ENCODE measurements at places on chromosomes 16 and 17.

DNA sequence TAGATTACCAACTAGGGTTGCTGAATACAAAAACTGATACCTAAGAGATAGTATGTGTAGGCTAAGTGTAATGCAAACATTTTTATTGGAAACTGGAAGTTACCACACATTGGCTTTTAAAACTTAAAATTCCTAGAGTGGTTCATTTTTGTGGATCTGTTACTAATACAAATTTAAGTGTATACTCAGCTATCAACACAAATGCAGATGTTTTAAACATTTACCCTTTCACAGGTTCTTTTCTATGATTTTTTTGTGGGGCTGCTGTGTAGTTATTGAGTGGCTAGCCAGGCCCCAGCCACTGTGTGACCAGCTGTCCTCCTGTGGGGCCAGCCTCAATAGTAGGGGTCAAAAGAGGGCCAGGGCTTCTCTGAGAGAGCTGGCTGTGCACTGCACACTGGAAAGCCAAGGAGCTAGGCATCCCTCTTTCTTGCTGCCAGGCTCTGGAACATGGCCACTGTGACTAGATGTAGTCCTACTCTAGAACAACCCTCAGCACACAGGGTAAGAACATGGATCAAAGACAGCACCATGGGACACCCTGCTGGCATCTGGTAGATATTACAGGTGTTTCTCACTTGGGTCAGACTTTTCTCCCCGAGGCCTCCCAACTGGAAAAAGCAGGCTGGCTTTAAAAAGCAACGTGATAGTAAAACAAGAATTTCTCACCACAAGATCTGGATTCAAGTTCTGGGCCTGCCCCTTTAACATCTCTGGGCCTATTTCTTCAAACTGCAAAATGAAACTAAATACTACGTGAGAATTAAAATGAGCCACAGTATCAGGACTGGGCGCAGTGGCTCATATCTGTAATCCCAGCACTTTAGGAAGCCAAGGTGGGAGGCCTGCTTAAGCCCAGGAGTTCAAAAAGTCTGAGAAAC lies 7.3 kb upstream of the VEZF1 start:
- no peak for DNase-seq

- DNase-seq: no peak
Measured at GRCh38 chr17:32806646-32807045, 70.3 kb downstream of the MYO1D start.

- DNase-seq: no peak
Measured at GRCh38 chr16:68249371-68249770, 4.2 kb downstream of the PLA2G15 start.

- no peak for DNase-seq
Measured at GRCh38 chr16:24367186-24367710, 111.1 kb downstream of the CACNG3 start.

- no peak for DNase-seq
Measured at GRCh38 chr17:78433013-78433727, 54.7 kb downstream of the PGS1 start.

- no peak for DNase-seq
Measured at GRCh38 chr16:11104168-11105037, 151.6 kb downstream of the SOCS1 start.

DNA sequence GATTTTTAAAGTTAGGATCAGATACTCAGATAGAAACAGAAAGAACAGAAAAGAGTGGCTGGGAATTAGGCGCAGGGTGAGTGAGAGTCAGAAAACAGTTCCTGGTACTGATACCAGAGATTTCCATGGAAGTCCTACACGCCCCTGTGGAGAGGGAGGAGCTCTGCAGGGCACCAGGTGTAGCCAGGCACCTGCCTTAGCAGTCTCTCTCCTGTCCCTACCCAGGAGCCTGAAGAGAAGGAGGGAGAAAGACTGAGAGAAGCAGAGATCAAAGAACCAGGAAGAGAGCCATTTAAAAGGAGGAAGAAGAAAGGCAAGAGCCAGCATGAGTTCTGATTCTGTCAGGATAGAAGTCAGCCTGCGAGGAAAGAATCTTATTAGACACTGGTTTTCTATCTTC lies 65.0 kb downstream of the CBLN1 start:
- no peak for DNase-seq

GRCh38 chr16:82845116-82845515 lies 218.3 kb downstream of the CDH13 start:
- DNase-seq: no peak

GRCh38 chr17:37725021-37725595 lies 19.8 kb downstream of the HNF1B start:
- DNase-seq: no peak

DNA sequence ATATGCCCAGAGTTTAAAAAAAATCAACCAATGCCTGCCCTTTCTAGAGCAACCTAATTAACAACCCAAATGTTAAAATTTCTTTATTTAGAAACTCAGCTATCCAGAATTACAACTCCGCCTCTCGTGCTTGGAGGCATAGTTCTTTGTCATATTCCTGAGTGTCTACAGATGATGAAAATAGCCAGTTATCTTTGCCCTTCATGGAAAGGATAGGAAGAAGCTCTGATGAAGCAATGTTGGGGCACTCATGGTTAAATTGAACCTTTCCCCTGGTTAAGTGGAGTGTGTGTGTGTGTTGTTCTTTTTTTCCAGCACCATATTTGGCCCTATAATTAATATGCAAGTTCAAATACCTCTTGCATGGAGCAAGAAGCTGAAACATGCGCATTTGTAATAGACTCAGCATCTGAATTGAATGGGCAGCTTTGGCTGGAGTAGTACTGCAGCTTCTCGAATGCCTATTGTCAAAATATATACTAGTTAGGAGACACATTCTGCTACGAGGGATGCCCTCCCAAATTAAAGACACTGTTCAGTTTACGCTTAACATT lies 506.2 kb downstream of the WWOX start:
- DNase-seq: no peak

DNA sequence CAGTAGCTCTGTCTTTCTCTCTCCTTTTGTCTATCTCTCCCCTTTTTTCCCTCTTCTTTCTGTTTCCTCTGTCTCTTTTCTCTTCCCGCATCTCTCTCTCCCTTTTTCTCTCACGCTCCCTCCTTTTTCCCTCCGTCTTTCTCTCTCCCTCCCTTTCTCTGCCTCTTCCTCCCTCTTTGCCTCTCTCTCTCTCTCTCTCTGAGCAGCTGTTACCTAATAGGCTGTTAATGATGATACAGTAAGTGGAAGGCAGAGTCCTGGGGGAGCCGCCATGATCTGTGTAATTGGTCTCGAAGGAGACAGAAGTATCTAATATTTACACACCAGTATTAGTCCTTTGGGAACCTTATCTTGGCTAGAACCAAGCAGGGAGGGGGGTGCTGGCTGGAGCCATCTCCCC lies 136.1 kb upstream of the CIBAR2 start:
- DNase-seq: no peak

DNA sequence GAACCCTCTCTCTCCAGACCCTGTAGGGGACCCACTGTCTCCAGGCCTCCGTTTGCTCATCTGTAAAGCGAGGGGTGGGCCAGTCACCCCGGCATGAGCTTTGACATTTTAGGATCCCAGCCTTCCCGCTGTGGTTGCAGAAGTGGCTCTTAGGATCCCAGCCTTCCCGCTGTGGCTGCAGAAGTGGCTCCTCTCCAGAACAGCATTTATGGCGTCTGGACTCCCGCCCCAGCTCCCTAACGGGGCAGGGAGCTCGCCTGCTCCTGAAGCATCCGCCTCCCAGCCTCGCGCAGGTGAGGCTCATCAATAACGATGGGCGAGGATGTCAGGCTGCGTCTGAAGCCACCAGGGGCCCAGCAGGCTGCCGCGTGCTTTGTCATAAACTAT lies 222.3 kb upstream of the TNRC6C start:
- no peak for DNase-seq

GRCh38 chr17:6303664-6304063 lies 131.3 kb downstream of the AIPL1 start:
- DNase-seq: no peak
